ENCODE measurements at places on chromosomes 6 and 20.

GRCh38 chr20:9628141-9628540 lies 113.8 kb downstream of the LAMP5 start:
- H3K27ac ChIP-seq, result no peak overlapping the region
- H3K4me3 ChIP-seq, result no peak overlapping the region
- H3K27me3 ChIP-seq, result no peaks in the 10 kb centered on the region
- no peaks in the 10 kb centered on the region for H3K4me1 ChIP-seq

GRCh38 chr20:40333591-40333990 lies 355.4 kb downstream of the MAFB start:
- H3K4me3 ChIP-seq, result no peak overlapping the region
- no peak for DNase-seq
- H3K36me3 ChIP-seq, result no peaks in the 10 kb centered on the region
- H3K27ac ChIP-seq, result no peak overlapping the region

DNA sequence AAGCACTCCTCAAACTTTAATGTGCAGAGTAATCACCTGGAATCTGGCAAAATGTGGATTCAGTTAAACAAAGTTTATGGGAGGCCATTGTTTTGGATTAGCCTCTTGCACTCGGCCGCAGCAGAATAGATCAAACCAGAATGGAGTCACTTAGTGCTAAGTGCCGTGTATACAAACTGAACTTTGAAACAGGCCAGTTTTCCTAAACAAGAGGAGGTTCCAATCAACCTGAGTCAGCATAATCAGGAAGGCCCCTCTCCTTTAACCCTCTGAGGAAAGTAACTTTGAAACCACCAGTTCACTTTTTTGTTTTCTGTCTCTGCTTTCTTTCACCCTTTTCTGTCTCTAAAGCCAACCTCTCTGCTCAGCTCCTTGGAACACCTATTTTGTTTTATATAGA lies 92.2 kb downstream of the UST start:
- no peak for DNase-seq
- no peaks in the 10 kb centered on the region for H3K36me3 ChIP-seq
- H3K27me3 ChIP-seq, result no peaks in the 10 kb centered on the region
- H3K27ac ChIP-seq, result no peak overlapping the region

DNA sequence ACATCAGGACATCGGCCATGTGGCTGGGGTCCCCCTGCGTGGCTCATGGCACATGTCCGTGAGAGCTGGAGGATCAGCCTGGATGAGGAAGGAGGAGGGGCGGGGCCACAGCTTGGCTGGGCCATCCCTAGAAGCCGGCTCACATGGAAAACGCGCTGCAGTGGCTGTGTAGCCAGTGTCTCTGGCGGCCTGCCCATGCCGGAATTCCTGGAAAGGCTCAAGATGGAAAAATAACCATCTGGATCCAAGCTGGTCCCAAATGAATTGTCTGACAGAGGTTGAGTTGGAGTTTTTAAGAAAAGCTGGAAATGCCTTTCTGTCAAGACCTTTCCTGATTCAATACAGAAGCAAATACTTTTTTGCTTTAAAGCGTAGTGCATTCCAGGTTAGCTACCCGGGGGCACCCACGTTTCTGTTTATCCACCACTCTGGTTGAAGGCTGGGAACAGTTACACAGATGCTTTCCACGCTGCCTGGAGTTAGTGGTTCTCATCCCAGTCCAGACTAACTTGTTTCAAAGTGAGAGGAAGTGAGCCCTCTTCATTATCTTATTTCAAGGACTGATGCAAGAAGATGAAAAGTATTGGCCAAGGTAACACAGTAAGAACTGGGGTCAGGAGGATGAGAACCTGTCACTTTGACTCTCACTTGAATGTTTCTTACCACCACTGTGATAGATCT lies 99.0 kb downstream of the GMPR start:
- peak; percentile 89 for DNase-seq
- no peaks in the 10 kb centered on the region for H3K27me3 ChIP-seq
- no peaks in the 10 kb centered on the region for H3K36me3 ChIP-seq
- H3K4me1 ChIP-seq, result peaks cover 18% of the 10 kb centered on the region

DNA sequence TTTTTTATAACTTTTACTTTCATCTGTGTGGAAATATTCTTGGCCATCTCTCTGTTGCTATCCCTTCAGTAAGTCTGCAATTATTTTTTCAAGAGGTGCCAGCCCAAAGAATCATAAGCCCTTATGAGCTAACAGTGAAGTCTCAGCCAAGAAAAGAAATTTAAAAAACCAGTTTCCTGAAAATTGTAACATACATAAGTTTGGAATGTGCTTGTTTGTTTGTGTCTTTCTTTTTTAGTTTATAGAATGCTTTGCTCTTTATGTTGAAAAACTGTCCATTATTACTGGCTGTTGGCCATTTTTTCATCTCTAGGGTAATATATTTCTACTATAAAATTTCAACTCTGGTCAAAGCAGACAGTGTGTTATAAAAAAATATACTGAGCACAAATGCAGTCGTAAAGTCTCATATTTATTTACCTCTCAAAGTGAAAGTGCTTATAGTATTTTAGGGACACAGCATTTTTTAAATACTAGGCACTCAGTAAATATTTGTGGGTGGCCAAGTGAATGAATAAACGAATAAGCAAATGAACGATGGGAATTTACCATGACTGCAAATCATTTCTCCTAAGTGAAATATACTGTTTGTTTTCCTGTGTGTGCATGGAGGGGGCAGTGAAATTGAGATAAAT lies 659.7 kb downstream of the KIF16B start:
- no peaks in the 10 kb centered on the region for H3K4me1 ChIP-seq
- no peak for DNase-seq
- no peaks in the 10 kb centered on the region for H3K27me3 ChIP-seq
- H3K4me3 ChIP-seq, result no peak overlapping the region

GRCh38 chr6:135008072-135008940 lies 46.3 kb downstream of the HBS1L start:
- no peak overlapping the region for H3K27ac ChIP-seq
- H3K27me3 ChIP-seq, result no peaks in the 10 kb centered on the region
- H3K4me3 ChIP-seq, result no peak overlapping the region
- DNase-seq, result no peak
- H3K4me1 ChIP-seq, result no peaks in the 10 kb centered on the region

- no peak overlapping the region for H3K4me3 ChIP-seq
- no peaks in the 10 kb centered on the region for H3K36me3 ChIP-seq
- no peak for DNase-seq
- no peaks in the 10 kb centered on the region for H3K27me3 ChIP-seq
- no peaks in the 10 kb centered on the region for H3K4me1 ChIP-seq
- peak overlapping the region; percentile 20 for H3K27ac ChIP-seq
Measured at GRCh38 chr6:129653746-129654145, 56.2 kb downstream of the ARHGAP18 start.

- no peaks in the 10 kb centered on the region for H3K36me3 ChIP-seq
- H3K4me3 ChIP-seq, result no peak overlapping the region
- DNase-seq, result no peak
- no peaks in the 10 kb centered on the region for H3K27me3 ChIP-seq
Measured at GRCh38 chr6:130517444-130517931, 151.7 kb downstream of the TMEM200A start.

- no peaks in the 10 kb centered on the region for H3K4me1 ChIP-seq
- no peak overlapping the region for H3K4me3 ChIP-seq
- no peaks in the 10 kb centered on the region for H3K36me3 ChIP-seq
- no peaks in the 10 kb centered on the region for H3K27me3 ChIP-seq
- H3K27ac ChIP-seq, result no peak overlapping the region
- DNase-seq, result no peak
Measured at GRCh38 chr6:1832358-1832757, 222.6 kb downstream of the FOXC1 start.

DNA sequence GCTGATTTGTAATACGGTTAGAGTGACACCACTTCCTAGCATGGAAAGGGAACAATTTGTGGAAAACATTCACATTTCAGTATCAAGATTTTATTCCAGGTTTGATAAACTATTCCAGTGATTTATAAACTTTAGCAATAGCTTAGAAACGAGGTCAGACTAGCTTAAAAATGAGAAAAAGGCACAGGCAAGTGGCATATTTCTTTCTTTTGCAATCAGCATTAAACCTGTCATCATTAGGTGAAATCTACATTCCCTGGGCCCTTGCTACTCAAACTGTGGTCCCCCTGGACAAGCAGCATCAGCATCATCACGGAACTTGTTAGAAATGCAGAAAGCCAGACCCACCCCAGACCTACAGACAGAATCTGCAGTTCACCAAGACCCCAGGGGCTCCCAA lies 29.9 kb downstream of the TBC1D7 start:
- no peaks in the 10 kb centered on the region for H3K4me1 ChIP-seq
- H3K27me3 ChIP-seq, result no peaks in the 10 kb centered on the region
- DNase-seq, result no peak
- H3K27ac ChIP-seq, result no peak overlapping the region
- no peak overlapping the region for H3K4me3 ChIP-seq
- H3K36me3 ChIP-seq, result no peaks in the 10 kb centered on the region

GRCh38 chr6:116136373-116136772 lies 10.4 kb upstream of the COL10A1 start:
- no peak for DNase-seq
- no peaks in the 10 kb centered on the region for H3K4me1 ChIP-seq
- H3K4me3 ChIP-seq, result no peak overlapping the region
- H3K27ac ChIP-seq, result no peak overlapping the region

DNA sequence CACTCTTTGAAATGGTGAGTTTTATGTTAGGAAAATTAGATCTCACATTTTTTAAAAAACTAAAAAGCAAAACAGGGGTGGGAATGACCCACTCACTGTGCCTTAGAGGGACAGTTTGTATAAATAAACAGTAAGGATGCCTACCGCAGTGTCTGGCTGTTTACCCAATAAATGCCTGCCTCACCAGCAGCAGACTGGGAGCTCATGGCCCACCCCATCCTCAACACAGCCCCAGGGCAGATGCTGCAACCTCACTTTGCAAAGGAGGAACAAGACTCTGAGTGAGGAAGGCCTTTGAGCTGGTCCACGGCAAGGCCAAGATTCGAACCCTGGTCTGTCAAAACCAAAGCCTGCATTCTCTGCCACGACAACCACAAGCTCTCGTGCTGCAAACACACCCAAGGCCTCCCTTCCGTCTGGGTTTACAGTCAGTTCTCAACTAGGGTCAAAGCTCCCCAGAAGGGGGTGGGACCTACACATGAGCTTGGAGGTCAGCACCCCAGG lies 77.8 kb downstream of the BMP7 start:
- no peaks in the 10 kb centered on the region for H3K36me3 ChIP-seq
- no peak overlapping the region for H3K4me3 ChIP-seq

DNA sequence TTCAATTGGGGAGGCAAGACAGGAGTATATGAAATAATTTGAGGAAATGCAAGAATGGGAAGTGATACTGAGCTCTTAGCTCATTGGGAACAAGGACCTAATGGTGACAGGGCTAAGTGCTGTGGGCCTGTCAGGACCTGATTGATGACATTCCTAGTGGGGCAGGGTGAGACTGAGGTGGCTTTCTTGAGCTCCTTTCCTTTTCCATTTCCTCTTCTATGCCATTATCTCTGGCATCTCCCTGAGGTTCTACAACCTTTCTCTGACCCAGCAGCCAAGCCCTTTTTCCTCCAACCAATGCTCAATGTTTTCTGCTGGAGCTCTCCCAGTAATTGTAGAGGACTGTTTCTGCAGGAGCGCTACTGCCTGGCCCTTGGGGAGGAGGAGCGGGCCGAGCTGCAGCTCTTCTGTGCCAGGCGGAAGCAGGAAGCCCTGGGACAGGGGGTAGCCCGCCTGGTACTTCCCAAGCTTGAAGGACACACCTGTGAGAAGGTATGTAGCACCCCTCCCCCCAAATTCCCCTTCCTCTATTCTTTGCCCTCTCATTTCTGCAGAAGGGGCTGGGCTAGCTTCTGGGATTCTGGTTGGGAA lies 2.8 kb upstream of the TOMM6 start:
- no peak for DNase-seq
- no peaks in the 10 kb centered on the region for H3K36me3 ChIP-seq
- H3K27ac ChIP-seq, result no peak overlapping the region
- no peak overlapping the region for H3K4me3 ChIP-seq

DNA sequence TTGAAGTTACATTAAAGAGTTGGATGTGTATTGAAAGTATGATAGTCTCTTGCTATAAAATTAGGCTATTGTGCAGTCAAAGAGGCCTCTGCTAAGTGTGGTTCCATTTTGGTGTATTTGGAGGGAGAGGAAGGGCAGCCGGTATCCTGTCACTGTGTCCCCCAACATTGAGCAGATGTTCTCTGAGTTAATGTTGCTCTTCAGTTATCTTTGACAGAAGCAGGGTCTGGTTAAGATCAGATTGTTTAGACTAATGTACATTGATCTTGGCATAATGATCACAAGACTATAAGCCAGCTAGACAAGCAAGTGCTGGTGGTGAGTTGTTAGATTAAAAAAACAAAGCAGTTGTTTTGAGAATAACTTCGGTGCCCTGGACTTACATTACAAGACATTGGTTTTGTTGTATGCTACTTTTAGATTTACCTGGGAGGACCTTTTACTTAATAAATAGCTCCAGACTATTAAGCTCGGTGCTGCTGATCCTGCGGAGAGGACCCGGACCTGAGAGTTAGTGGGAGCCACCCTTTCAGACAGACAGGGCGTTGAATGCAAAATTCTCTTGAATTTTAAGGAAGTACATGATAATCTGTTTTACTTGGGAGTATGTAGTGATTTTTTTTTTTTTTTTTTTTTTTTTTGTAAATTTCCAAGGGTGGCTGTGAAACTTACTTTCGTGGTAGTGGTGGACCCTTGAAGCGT lies 97.8 kb downstream of the JARID2 start:
- H3K4me3 ChIP-seq, result no peak overlapping the region
- DNase-seq, result no peak
- H3K4me1 ChIP-seq, result peaks cover 5% of the 10 kb centered on the region

GRCh38 chr6:44225579-44226325 lies 2.4 kb downstream of the SLC29A1 start:
- DNase-seq, result no peak
- no peak overlapping the region for H3K4me3 ChIP-seq
- peak overlapping the region; percentile 44 for H3K27ac ChIP-seq
- no peaks in the 10 kb centered on the region for H3K27me3 ChIP-seq

GRCh38 chr6:20606831-20607230 lies 72.6 kb downstream of the CDKAL1 start:
- no peak overlapping the region for H3K4me3 ChIP-seq
- H3K36me3 ChIP-seq, result no peaks in the 10 kb centered on the region
- H3K27me3 ChIP-seq, result no peaks in the 10 kb centered on the region
- no peak for DNase-seq
- no peak overlapping the region for H3K27ac ChIP-seq
- no peaks in the 10 kb centered on the region for H3K4me1 ChIP-seq

GRCh38 chr20:12984863-12985262 lies 23.9 kb upstream of the SPTLC3 start:
- H3K4me3 ChIP-seq, result no peak overlapping the region
- H3K36me3 ChIP-seq, result no peaks in the 10 kb centered on the region
- no peak for DNase-seq
- H3K27me3 ChIP-seq, result no peaks in the 10 kb centered on the region

- H3K27me3 ChIP-seq, result no peaks in the 10 kb centered on the region
- peak; percentile 28 for DNase-seq
- peak overlapping the region; percentile 82 for H3K27ac ChIP-seq
- no peaks in the 10 kb centered on the region for H3K36me3 ChIP-seq
- H3K4me1 ChIP-seq, result peaks cover 30% of the 10 kb centered on the region
Measured at GRCh38 chr20:31700747-31701146, 21.9 kb downstream of the BCL2L1 start.

DNA sequence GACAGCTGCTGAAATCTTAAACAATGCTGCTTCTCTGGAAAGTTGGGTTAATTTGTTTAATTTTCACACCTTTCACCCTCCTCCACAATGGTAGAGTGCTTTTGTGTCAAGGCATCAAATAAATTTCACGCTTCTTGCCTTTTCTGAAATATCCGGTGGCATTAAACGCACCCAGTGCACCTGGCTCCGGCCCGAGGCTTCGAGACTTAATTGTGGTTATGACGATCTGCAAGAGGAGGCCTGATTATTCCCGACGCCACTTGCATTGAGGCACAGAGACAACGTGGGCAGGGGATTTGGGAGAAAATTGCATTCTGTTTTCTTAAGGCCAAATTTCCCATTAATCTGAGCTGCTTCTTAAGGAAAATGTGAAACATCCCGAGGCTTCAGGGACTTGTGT lies 152.2 kb downstream of the CDH4 start:
- no peak overlapping the region for H3K4me3 ChIP-seq
- peaks cover 1% of the 10 kb centered on the region for H3K4me1 ChIP-seq
- H3K27ac ChIP-seq, result no peak overlapping the region
- no peak for DNase-seq
- no peaks in the 10 kb centered on the region for H3K27me3 ChIP-seq
